ENCODE measurements at places on chromosomes 4 and X.

DNA sequence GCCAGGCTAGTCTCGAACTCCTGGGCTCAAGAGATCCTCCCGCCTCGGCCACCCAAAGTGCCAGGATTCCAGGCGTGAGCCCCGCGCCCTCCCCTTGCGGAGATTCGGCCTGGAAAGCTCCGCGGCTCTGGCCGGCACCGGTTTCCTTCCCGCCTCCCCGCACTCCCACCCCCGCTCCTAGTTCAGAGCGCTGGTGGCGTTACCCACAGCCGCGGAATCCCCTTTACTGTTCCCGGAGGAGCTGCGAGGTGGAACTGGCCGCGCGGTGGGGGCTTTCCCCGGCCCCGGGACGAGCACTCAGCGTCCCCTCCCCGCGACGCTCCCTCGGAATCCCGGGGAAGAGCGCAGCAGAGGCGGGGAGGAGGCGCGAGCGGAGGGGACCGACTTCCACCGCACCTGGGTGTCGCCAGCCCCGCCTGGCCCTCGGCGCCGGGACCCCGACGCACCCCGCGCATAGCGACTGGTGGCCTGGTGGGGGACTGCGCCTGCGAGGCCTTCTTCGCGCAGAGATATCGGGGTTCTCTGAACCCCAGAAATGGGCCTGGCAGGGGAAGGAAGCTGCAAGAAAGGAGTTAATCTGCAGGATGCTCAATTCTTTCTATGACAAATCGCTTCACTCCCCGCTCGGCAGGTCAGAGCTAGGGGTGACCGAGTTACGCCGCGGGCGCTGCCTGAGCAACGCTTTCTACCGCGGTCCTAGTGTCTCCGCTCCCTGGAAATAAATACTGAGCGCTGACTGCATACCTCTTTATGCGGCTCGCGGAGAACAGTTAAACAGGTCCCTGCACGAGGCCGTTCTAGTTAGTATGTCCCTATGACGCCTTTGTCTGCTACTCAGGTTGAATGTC is 14.6 kb upstream of the SLC25A4 start:
- DNase-seq = peak; percentile 51

DNA sequence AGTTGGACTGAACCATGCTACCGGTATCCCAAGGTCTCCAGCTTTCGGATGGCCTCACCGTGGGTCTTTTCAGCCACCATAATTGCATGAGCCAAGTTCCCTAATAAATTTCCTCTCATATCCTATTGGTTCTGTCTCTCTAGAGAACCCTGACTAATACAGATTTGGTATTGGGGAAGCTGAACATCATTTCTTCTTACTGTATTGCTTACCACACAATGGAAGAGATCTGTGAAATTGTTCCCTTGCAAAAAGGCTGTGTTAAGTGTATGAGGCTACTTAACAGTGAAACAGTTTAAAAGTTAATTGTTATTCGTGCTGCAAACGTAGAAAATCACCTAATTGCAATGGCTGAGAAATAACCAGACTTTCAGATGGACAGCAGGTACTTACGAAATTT is 34.0 kb downstream of the PLAC8 start:
- DNase-seq = no peak

DNA sequence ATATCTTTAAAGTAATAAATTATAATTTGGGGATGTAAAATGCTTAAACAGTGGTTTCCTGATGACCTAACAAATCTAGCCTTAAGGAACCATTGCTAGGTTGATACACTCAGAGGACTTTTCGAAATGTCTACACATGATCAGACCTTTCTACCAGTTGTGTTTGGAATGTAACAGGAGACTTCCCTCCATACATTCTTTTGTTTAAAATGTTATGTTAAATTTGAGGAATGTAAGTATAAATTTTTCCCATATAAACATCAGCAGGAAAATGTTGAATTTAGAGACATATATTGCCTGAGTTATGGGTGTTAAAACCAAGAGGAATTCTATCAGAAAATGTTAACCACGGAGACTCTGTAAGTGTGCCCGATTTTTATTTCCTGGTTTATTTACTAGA is 190.6 kb upstream of the SPRY1 start:
- DNase-seq = no peak

- DNase-seq = no peak
Measured at GRCh38 chr4:82201805-82202641, 171.8 kb downstream of the HNRNPD start.

DNA sequence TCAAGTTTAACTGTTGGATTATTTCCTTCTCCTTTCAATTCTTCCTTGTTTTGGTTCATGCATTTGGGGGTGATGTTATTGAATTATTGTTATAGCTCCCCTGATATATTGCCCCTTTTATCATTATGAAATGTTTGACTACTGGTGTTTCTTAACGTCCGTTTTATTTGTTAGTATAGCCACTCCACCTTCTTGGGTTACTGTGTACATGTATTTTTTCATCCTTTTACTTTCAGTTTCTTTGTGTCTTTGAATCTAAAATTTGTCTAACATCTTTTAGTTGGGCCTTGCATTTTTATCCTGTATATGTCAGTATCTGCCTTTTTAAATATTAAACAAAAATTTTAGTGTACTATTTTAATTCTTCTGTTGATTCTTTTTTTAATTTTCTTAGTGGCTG is 88.7 kb downstream of the TNIP2 start:
- DNase-seq = no peak

- DNase-seq = no peak
Measured at GRCh38 chrX:96929036-96929435, 45.3 kb downstream of the RPA4 start.

DNA sequence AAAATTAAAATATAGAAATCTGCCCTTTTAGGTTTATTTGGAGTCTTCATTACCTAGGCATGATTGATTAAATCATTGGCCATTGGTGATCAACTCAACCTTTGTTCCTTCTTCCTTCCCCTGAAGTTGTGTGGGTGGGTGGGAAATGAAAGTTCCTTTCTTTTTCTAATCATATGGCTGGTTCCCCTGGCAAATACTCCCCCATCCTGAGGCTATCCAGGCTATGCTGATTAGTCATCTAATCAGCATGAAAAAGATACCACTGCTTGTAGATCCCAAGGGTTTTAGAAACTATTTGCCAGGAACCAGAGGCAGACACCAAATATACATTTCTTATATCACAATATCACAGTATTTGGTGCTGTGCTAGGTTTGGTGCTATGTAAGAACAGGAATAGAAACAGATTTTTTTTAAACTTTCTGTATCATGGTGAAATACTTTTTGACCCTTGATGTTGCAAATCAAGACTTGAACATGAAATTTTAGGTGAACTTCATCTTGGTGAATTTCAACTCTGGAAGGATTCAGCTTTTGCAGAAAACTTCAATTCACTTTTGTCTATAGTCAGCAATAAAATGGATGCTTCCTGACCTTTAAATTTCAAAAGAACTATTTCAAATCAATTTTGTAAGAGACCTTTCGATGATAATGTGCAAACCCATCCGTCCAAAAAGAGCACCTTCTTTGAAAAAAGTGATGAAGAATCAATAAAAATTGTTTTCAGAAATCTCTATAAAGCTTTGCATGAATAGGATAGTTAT is 71.1 kb downstream of the CCSER1 start:
- DNase-seq = no peak
